SK-N-MC (cell line): ENCODE measurements at places on chromosomes 13 and 19.

GRCh38 chr13:56102641-56103040 lies 1038.1 kb upstream of the PRR20A start:
- DNase-seq = no peak

GRCh38 chr13:70792121-70792520 lies 683.9 kb upstream of the KLHL1 start:
- no peak for DNase-seq

DNA sequence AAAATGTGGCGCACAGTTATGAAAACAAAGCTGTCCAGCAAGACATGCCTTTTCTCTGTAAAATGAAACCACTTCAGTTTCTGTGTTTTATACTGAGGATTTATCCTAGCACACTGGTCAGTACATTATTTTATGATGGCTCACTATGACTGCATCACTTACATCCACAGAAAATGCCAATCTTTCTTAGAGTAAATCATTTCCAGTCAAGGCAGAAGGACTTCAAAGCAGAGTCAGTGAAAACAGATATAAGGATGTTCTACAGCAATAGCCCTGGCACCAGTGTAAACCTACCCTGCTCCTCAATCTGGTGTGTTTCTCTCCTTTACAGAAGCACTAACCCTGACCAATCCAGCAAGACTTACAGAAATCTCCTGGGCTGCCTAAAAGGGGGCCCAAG lies 473.5 kb downstream of the GPC6 start:
- DNase-seq = no peak

GRCh38 chr13:42380420-42381164 lies 108.6 kb downstream of the AKAP11 start:
- DNase-seq = no peak

GRCh38 chr13:113744197-113745000 lies 14.6 kb upstream of the TMEM255B start:
- DNase-seq = no peak

DNA sequence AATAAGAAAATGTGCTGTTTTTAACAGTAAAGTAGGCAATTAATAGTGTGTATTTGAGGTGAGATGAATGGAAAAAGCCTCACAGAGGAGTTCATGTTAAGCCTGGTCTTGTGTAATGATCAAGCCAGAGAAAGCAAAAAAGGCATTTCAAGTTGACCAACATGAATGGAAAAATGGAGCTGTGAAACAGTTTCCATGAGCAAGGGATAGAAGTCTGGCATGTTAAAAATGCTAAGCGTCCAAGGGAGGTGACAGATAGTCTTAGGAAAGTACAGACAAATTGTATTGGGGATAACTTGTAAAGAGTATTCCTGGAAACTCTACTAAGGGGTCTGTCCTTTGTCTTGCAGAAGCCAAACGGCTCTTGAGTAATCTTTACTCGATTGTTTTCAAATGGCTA lies 506.8 kb upstream of the ATXN8OS start:
- DNase-seq = no peak

GRCh38 chr13:50420718-50421472 lies 405.7 kb downstream of the KCNRG start:
- no peak for DNase-seq

DNA sequence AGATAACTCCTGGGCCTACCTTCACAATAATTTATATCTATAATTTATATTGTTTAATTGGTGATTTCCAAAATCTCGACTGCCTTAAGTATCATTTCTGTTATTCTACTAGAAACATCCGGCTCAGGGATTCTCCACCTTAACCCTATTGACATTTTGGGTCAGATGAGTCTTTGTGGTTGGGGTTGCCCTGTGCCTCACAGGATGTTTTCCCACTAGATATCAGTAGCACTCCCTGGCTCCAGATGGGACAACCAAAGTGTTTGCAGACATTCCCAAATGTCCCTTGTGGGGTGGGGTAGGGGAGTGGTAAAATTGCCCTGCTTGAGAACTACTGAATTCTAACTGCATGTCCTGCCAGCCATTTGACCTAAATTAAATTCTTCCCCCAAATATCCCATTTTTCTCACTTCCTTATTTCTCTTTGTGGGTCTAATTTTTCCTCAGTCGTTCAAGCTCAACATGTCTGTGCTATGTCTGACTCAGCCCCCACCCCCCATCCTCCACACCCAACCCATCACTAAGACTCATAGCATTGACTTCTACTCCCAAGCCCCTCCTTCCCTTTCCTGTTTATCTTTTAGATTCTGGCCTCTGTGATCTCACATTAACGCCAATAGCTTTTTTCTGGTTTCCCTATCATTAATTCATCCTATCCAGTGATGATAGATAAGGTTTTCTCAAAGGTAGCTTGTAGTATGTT lies 545.1 kb downstream of the EFNB2 start:
- DNase-seq = no peak

DNA sequence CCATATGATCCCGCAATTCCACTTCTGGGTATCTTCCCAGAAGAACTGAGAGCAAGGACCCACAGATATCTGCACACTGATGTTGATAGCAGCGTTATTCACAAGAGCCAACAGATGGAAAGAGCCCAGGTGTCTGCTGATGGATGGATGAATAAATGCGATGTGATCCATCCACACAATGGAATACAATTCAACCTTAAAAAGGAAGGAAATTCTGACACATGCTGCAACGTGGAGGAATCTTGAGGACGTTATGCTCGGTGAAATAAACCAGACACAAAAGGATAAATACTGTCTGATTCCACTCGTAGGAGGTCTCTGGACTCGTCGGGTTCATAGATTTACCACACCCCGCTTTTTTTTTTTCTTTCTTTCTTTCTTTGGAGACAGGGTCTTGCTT lies 21.8 kb downstream of the ARHGEF18 start:
- DNase-seq = no peak
